Dorsolateral prefrontal cortex (tissue), 122 donors: ENCODE measurements at places on chromosomes 2 and 18.

- no peak for DNase-seq
Observed at GRCh38 chr2:30106543-30106942, 40.3 kb upstream of the YPEL5 start.

GRCh38 chr2:43819491-43820163, 19.0 kb downstream of the ABCG5 start:
- DNase-seq: no peak

DNA sequence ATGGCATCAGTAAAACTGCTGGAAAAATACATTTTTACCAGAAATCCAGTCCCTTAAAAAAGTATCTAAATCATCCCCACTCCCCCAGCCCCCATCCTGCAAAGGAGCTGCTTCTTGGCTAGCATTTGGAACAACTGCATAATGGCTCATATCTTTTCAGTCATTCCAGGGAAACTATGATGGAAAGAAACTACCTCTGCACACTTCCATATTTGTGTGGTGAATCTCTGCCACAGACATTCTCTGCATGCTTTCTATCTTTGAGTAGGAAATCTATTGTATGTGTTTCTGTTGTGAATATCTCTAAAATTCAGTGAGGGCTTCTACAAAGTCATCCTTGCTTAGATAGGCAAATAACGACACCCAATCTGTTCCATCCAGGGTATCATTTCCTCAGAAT, 632.3 kb downstream of the LRP1B start:
- no peak for DNase-seq

DNA sequence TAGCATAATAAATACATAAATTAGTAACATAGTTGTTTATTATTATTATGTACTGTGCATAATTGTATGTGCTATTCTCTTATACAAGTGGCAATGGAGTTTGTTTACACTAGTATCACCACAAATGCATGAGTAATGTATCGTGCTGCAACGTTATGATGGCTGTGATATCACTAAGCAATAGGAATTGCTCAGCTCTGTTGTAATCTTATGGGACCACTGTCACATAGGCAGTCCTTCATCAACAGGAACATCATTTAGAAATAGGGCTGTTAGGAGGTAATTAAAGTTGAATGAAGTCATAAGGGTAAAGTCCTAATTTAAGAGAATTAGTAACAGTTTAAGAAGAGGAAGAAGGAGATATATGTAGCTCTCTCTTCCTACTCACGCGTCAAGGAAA, 33.8 kb downstream of the TEX51 start:
- DNase-seq: no peak

GRCh38 chr18:76234676-76235060, 260.4 kb downstream of the ZNF516 start:
- no peak for DNase-seq

DNA sequence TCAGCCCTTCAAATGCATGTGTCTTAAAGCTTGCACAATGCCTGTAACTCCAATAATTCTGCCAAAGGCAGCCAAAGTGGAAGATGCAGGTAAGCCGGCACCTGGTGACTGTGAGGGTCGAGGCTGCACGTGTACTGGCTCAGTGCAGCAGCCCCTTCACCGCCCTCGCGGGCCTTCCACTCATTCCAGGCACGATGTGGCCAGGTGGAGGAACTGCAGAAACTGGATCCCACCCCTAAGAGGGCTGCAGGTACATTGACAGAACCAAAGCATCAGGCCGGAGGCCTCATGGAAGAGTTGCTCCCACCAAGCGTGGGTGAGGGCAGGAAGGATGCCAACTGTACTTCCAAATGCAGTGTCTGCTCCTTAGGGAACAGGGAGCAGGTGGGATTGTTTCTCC, 253.4 kb downstream of the HDAC4 start:
- DNase-seq: no peak

- no peak for DNase-seq
Observed at GRCh38 chr2:149586898-149587219, 716 bp downstream of the MMADHC start.

DNA sequence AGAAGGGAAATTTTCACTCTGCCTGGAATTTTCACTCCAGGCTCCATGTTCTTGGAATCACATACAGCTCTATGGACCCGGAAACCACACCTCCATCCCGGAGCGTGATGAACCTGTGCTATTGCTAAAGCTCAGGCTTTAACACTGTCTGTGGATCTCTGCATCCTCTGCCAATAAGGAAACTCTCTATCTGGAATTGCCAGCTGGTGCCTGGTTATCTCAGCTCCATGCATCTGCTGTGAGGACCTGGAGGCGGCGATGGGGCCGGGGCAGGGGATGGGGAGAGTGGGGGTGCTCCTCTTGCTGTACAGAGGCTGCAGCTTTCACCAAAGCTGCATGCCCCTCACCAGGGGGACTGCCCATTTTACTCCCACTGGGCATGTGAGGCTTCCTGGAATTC, 754.0 kb upstream of the SOX11 start:
- no peak for DNase-seq

DNA sequence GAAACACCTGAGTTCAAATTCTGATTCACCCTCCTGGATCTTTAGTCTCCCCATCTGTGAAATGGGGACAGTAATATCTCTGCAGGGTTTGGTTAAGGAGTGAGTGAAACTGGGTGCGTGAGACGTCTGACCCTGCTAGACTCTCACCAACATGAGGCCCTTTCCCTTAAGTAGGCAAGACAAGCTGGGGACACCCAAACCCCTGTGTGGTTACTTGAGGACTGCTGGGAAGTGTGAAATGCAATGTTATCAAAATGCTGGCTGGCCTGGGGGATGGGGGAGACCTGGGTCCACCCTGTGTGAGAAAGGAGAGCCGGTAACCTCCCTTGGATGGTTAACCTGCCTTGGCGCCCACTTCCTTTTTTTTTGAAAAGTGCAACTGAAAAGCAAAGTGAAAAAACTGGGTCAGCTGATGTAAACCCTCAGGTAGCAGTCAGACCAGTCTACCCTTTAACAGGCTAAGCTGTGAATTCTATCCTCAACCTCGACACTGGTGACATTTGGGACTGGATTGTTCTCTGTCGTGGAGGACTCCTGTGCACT, 82.3 kb downstream of the INPP5D start:
- DNase-seq: no peak

- no peak for DNase-seq
Observed at GRCh38 chr2:136116151-136116812, 1.7 kb downstream of the CXCR4 start.

GRCh38 chr2:45233301-45233700, 224.0 kb upstream of the SIX2 start:
- no peak for DNase-seq

- DNase-seq: no peak
Observed at GRCh38 chr2:146265656-146266055, 1579.2 kb upstream of the ACVR2A start.

- no peak for DNase-seq
Observed at GRCh38 chr2:215241791-215242305, 70.0 kb upstream of the ATIC start.

DNA sequence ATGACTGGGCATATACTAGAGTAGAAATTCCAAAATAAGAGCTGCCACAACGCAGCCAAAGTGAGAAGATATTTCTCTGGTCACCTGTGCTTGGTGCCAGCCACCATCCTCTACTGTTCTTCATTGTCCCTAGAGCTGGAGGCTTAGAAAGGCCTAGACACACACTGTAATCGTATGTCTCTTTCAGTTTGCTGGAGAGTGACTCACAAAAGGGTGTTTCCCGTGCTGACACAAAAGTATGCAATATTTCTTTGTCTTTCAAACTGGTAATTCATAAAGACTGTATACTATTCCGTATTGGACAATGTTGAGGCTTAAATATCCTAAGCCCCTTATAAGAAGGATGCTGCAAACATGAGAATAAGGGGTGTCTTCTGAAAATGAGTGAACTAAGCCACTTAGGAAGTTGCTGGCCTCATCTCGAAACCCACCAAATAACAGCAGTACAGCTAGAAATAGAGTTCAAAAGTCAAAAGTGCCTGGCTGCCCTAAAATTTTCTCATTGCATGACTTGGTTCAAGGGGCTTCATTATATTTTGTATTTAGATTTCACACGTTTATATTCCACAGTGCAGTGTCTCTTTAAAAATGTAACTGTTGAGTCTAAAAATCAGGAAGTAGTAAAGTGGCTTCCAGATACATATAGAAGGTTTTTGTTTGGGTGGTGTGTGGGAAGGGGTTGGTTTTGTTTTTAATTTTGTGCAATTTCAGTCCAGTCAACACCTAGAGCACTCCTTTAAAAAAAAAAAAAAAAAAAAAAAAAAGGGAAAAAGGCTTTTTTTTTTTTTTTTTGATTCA, 601.1 kb downstream of the ARHGAP15 start:
- no peak for DNase-seq

- no peak for DNase-seq
Observed at GRCh38 chr2:42853549-42854206, 61.3 kb upstream of the HAAO start.

GRCh38 chr2:141264848-141265247, 866.0 kb downstream of the LRP1B start:
- DNase-seq: no peak

GRCh38 chr18:80148326-80149199, 39.5 kb downstream of the ADNP2 start:
- DNase-seq: no peak

DNA sequence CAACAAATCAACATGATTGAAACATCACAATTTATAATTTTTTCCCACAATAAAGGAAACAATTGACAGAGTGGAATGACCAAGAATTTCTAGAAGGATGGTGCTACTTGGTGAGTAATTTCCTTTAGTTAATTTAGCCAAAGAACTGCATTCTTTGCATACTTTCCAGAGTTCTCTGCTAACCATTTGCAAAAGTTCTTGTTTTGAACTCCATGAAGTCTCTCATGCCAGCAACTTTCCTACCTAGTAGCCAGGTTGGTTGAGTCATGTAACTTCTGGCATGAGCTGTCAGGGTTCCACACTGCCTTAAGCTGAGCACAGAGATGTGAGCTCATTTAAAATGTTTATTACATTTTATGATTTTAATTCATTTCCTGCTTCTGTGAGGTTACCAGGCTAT, 539.6 kb downstream of the PID1 start:
- no peak for DNase-seq

- no peak for DNase-seq
Observed at GRCh38 chr2:16196687-16197503, 256.5 kb downstream of the MYCN start.

GRCh38 chr2:222919841-222920526, 59.1 kb downstream of the ACSL3 start:
- DNase-seq: no peak

- DNase-seq: no peak
Observed at GRCh38 chr18:76339246-76339620, 155.8 kb downstream of the ZNF516 start.

DNA sequence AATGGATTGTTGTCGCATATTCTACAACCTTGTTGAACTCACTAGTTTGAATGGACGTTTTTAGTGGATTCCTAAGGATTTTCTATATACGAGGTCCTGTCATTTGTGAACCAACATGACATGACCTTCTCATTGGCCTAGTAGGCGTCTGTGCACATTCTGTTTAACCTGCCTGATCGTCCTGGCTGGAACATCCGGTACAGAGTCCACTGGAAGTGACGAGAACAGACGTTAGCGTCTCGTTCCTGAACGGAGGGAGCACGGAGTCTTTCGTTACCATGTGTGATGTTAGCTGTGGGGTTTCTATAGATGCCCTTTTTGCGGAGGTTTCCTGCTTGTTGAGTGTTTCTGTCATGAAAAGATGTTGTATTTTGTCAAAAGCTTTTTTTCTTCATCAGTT, 61.9 kb downstream of the SLC66A2 start:
- no peak for DNase-seq

- DNase-seq: no peak
Observed at GRCh38 chr2:80300954-80301353, 3.6 kb downstream of the LRRTM1 start.

DNA sequence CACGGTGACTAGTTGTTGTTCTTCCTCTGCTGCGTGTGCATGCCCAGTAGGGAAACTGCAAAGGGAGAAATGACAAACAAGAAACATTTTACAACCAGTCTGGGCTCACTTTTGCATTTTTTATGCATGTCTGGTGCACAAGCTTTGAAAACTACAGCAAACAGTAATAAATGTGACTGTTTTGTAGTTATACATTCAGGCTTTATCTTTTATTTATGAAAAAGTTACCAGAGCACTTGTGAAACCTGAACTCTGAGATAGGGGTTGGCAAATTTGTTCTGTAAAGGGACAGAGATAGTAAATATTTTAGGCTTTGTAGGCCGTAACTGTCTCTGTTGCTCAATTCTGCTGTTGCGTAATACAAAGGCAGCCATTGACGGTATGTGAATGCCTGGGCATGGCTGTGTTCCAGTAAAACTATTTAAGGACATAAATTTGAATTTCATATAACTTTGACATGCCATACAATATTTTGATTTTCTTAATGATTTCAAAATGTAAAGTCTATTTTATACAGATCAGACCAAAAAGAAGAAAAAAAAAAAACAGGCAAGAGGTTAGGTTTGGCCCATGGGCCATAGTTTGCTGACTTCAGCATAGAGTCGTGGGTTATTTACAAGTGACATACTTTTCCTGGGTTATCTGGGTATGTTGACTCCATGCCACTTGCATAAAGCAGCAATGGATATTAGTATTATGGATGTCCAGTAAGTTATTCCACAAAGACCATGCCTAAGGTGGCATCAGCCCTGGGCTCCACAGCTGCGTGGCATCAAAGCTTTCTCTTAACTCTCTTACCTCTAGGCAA, 53.6 kb upstream of the EML6 start:
- no peak for DNase-seq
